ENCODE measurements at places on chromosomes 1 and 21. TPM values are rescaled to one million over a fixed set of nuclear protein-coding genes. Genes with fewer than 3 reads are reported as not detected.

- no peak for DNase-seq
Measured at GRCh38 chr1:51740652-51741051, 123.8 kb downstream of the OSBPL9 start.

- no peak for DNase-seq
Measured at GRCh38 chr1:193581341-193581740, 394.9 kb upstream of the B3GALT2 start.

The LCE6A gene
- not detected for total RNA-seq

- no peak for DNase-seq
Measured at GRCh38 chr21:15221799-15222386, 157.1 kb upstream of the NRIP1 start.

GRCh38 chr1:23776217-23776616 is 2.0 kb upstream of the PITHD1 start:
- DNase-seq = no peak

The OR2T11 gene
- total RNA-seq = not detected

The CLCA1 gene
- not detected for total RNA-seq

DNA sequence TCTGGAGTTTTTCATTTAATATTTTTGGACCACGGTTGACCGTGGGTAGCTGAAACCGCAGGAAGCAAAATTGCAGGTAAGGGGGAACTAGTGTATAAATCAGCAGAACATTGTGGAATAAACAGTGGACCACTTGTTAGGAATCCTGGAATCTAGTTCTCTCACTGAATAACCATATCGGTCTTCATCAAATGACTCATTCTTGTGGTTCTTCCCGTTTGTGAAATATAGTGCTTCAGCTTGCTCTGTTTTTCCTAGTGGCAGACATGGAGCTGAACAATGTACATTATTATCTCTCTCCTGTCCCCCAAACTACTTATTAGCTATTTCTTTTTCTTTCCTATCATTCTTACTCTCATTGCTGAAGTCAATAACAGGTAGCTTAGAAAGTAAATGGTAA is 61.9 kb downstream of the HSPA13 start:
- no peak for DNase-seq

DNA sequence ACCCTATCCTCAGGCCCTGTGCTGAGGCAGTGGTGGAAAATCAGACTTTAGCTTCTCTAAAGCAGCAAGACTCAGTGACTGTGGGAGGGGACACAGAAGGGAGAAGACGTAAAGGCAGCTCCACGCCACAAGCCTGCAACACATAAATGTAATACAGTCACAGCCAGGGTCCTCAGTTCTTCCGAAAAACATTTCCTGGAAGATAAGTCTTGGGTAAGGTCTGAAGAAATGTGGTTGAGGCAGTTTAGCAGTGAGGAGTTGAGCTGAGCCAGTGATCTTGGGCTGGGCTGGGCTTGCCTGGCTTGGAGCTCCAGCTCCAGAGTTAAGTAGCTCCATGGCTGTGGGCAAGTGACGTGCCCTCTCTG is 127.8 kb upstream of the ADAR start:
- DNase-seq = no peak

- DNase-seq = no peak
Measured at GRCh38 chr1:154863315-154864174, 6.5 kb downstream of the KCNN3 start.

The CELA3A gene
- not detected for total RNA-seq

GRCh38 chr21:32861866-32862265 is 90.3 kb upstream of the PAXBP1 start:
- no peak for DNase-seq

The SPRR2B gene
- not detected for total RNA-seq

The IGSF21 gene
- 0.61 TPM for total RNA-seq

GRCh38 chr21:32930673-32931072 is 95.1 kb upstream of the OLIG2 start:
- peak; percentile 88 for DNase-seq

- no peak for DNase-seq
Measured at GRCh38 chr21:38831526-38832467, 26.1 kb downstream of the ETS2 start.

- DNase-seq = no peak
Measured at GRCh38 chr1:244712669-244713068, 59.7 kb downstream of the DESI2 start.

The TINAGL1 gene
- 66.6 TPM for total RNA-seq

DNA sequence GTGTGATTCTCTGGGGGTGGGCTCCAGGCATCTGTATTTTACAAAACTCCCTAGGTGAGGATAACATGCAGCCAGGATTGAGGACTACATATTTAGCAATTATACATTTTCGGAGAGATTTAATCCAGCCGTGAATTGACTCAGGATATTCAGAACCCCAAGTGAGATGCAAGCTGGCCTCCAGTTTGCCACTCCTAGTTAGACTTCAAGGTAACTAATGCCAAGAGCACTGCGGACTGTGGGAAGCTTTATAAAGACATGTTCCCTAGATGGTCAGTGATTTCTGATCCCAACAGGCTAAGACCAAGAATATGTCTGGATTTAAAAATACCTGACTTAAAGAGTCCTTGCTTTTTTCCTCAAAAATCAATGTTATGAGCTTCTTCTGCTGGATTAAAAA is 308.5 kb downstream of the NTNG1 start:
- no peak for DNase-seq

DNA sequence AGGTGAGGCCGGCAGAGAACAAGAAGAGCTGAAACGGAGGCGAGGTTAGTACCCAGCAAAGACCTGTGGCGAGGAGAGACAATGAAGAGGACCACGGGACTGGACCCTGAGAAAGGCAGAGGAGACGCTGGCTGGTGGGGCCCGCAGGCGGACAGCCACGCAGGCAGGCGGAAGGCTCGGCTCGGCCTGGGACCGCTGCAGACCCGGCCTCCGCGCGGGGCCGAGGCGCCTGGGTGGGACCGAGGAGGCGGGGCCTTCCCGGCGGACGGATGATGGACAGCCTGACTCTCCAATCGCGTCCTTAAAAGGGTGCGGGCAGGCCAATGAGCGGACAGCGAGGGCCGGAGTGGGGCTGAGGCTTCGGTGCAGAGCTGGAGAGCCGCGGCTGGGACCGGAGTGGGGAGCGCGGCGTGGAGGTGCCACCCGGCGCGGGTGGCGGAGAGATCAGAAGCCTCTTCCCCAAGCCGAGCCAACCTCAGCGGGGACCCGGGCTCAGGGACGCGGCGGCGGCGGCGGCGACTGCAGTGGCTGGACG is at the start of gene MPZL1:
Gene MPZL1, plus strand, starts transcription at position 366 of the 535 bp plus-strand sequence. CDS start 170 bp downstream, outside the sequence.
- DNase-seq = peak; percentile 95

DNA sequence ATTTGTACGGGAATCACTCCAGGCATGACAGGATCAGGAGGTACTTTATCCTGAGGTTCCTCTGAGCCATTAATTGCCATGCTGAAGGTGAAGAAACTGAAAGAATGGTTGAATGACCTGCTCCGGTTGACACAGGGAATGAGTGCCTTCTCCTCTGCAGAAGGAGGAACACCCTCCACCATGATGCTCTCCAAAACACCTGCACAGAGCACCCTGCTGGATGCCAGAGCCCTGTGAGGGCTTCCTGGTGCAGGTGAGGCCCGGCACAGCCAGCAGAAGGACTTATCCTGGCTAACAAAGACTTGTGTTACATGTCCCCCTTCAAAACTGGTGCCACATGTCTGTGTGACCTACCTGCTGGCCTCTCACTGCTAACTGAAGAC is 14.3 kb upstream of the LBR start:
- no peak for DNase-seq

DNA sequence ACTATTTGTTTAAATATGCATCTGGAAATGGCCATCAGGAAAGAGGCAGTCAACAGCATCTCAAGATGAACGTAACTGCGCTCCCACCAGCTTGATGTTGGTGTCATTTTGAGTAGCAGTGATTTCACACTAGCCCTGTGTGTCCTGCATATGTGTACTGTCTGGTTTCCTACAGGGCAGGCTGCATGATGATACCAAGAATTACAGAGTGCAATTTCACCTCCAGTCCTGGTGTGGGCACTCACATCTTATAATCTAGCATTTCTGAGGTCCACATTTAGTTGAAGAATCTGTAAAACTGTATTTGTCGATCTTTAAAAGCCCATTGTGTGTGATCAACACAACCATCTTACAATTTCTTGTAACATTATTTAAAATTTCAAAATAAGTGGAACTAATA is 336.4 kb downstream of the PAPPA2 start:
- DNase-seq = no peak

The WDR4 gene
- total RNA-seq = 14.6 TPM

- DNase-seq = no peak
Measured at GRCh38 chr1:40185951-40186864, 25.0 kb downstream of the RLF start.

GRCh38 chr1:41498804-41499203 is 14.3 kb upstream of the EDN2 start:
- DNase-seq = no peak

DNA sequence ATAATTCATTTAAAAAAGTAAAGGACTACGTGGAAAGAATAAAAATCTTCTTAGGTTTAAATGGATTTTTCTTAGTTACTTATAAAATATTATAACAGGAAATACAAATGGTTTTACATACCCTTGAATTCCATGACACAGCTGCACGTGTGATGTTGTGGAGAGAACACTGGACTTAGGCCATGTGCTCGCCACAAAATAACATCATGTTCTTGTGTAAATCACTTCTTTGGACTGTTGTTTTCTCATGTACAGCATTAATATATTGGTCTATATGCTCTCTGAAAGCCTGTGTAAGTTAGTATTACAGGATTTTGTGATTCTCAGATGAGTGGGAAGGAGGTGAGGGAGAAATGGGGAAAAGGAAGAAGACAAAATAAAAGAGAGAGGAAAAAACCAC is 228.2 kb downstream of the DNM3 start:
- DNase-seq = no peak

The MDM4 gene
- 82.1 TPM for total RNA-seq

The SSU72 gene
- 120 TPM for total RNA-seq

DNA sequence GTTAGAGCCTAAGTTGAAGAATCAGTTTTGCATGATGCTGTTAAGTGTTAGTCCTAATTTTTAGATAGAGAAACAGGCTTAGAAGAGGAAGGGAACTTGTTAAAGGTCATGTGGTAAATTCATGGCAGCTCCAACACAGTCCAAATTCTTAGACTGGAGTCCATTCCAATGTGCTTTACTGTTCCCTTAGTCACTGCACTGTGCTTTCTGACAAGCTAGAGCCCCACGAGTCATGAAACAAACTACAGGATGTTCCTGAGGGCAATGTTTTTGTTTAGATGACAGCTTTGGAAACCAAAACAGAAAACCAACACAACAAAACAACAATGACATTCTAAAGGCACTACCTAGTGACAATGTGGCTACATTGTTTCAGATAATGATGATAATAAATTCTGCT is 23.1 kb upstream of the RGS4 start:
- no peak for DNase-seq

DNA sequence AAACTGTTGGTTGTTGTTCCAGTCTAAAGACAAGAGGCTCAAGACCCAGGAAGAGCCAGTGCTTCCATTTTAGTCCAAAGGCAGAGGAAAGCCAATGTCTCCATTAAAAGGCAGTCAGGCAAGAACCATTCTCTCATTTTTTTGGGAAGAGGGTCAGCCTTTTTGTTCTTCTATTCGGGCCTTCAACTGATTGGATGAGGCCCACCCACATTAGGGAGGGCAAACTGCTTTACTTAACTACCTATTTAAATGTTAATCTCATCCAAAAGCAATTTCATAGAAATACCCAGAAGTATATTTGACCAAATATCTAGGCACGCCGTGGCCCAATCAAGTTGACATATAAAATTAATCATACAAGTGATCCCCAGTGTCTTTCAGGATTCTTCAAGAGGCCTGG is 104.4 kb upstream of the SYT6 start:
- DNase-seq = no peak

DNA sequence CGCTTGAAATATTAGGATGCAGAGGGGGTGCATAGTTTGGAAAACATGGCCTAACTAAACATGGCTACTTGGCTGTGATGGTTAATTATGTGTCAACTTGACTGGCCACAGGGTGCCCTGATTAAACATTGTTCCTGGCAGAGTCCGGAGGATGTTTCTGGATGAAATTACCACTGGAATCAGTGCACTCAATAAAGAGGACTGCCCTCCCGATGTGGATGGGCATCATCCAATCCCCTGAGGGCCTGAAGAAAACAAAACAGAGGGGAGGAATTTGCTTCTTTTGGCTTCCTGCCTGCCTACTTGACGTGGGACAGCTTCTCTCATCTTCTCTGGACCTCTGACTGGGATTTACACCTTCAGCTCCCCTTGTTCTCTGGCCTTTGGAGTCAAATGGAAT is 79.1 kb upstream of the KCNE2 start:
- DNase-seq = no peak

GRCh38 chr1:209389258-209389657 is 194.3 kb upstream of the CAMK1G start:
- DNase-seq = no peak

DNA sequence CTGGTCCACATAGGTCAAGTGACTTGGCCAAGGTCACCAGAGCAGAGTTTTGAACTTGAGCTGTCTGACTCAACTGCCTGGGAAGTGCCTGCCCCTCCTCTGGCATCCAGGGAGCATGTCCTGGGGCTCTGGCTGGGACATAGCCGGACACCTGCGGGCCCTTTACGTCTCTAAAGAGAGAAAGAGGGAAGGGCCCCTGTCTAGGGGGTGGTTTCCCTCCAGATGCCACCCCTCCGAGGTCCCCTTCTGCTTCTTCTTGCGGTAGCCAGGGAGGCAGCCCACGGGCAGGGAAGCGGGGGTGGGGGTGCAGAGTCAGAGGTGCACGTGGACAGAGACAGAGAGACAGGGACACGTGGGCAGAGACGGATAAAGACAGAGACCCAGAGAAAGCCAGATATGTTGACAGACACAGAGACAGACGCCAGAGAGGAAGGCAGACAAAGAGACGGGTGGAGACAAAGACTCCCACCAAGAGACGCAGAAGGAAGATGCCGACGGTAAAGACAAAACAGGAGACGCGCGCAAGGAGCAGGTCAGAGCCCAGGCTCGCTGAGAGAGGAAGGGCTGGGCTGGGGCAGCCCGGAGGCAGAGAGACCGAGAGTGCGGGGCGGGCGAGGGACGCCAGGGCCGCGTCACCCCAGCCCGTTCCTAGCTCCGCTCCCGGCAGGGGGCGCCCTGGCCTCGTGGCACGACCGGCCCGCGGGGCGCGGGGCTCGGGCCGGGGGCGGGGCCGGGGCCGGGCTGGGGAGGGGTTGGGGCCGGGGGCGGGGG is 458 bp upstream of the ALPL start:
- DNase-seq = peak; percentile 98

GRCh38 chr1:2528966-2529783 is 888 bp downstream of the HES5 start:
- DNase-seq = no peak

DNA sequence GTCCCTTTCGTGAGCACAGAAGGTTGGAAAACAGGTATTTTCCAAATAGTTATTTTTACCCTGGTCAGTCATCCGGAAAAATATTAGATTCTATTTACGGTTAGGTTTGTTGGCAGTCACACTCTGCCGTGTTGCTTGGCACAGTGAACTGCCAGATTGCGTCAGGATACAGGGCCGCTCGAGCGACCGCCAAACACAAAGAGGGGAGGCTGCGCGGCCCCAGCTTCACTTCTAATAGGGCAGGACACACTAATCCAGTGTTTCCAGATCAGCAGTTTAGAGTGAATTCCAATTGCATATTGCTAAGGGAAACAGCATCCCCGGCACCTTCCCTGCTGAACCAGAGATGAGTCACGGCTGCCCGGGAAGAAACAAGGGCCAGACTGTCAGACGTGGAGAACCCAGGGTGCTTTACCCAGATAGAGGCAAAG is 22.9 kb downstream of the UMODL1 start:
- DNase-seq = no peak

The SYTL1 gene
- 41.4 TPM for total RNA-seq
